ENCODE measurements at places on chromosomes 1 and 21. TPM values are rescaled to one million over a fixed set of nuclear protein-coding genes. Genes with fewer than 3 reads are reported as not detected.

ATP1A2 gene
- not detected for total RNA-seq

ST7L gene
- 10.6 TPM for total RNA-seq

TRMT13 gene
- total RNA-seq, result 9.4 TPM

TFAP2E gene
- total RNA-seq, result 0.43 TPM

GJA8 gene
- total RNA-seq, result not detected

RUNX3 gene
- total RNA-seq, result 6.2 TPM

GFI1 gene
- 0.21 TPM for total RNA-seq

FMO2 gene
- not detected for total RNA-seq

LYPD8 gene
- not detected for total RNA-seq

MLLT11 gene
- 19.0 TPM for total RNA-seq

LCK gene
- total RNA-seq, result 0.07 TPM

DCST1 gene
- total RNA-seq, result not detected

LCE2B gene
- not detected for total RNA-seq

SPRR1B gene
- total RNA-seq, result not detected

UQCRHL gene
- 6.9 TPM for total RNA-seq

SEC16B gene
- 0.83 TPM for total RNA-seq

ETV3L gene
- not detected for total RNA-seq

SDHB gene
- 109 TPM for total RNA-seq

NBPF10 gene
- 0.62 TPM for total RNA-seq

TMCO1 gene
- total RNA-seq, result 175 TPM

PRR9 gene
- not detected for total RNA-seq

AIRE gene
- not detected for total RNA-seq

THEM5 gene
- total RNA-seq, result not detected

NBPF6 gene
- total RNA-seq, result not detected

TNFRSF25 gene
- 3.5 TPM for total RNA-seq

CNR2 gene
- total RNA-seq, result not detected

NR5A2 gene
- total RNA-seq, result 8.3 TPM

HCRTR1 gene
- total RNA-seq, result not detected

FCAMR gene
- 0.08 TPM for total RNA-seq

AK5 gene
- total RNA-seq, result 8.1 TPM

AHCTF1 gene
- 31.8 TPM for total RNA-seq

ATP1A4 gene
- not detected for total RNA-seq

KCNA3 gene
- not detected for total RNA-seq

AMY2A gene
- total RNA-seq, result not detected

ADORA3 gene
- total RNA-seq, result not detected

SPATA17 gene
- 2.1 TPM for total RNA-seq

UBXN10 gene
- not detected for total RNA-seq

LAMTOR2 gene
- 152 TPM for total RNA-seq

HPCAL4 gene
- 0.33 TPM for total RNA-seq

PLCH2 gene
- total RNA-seq, result 0.36 TPM

MEX3A gene
- 2.8 TPM for total RNA-seq

UBL4B gene
- total RNA-seq, result not detected

MCOLN3 gene
- 4.2 TPM for total RNA-seq

TMEM269 gene
- 0.08 TPM for total RNA-seq

WDR3 gene
- 37.0 TPM for total RNA-seq

ITLN2 gene
- total RNA-seq, result 0.14 TPM

LRRC8D gene
- total RNA-seq, result 44.0 TPM

FMO5 gene
- total RNA-seq, result 0.34 TPM

GPR52 gene
- total RNA-seq, result not detected
